ENCODE measurements at places on chromosomes 7 and 10.

- no peak for DNase-seq
Observed at GRCh38 chr10:106500041-106500924, 664.2 kb downstream of the SORCS1 start.

- DNase-seq, result no peak
Observed at GRCh38 chr7:268991-269390, 21.0 kb upstream of the FOXL3 start.

DNA sequence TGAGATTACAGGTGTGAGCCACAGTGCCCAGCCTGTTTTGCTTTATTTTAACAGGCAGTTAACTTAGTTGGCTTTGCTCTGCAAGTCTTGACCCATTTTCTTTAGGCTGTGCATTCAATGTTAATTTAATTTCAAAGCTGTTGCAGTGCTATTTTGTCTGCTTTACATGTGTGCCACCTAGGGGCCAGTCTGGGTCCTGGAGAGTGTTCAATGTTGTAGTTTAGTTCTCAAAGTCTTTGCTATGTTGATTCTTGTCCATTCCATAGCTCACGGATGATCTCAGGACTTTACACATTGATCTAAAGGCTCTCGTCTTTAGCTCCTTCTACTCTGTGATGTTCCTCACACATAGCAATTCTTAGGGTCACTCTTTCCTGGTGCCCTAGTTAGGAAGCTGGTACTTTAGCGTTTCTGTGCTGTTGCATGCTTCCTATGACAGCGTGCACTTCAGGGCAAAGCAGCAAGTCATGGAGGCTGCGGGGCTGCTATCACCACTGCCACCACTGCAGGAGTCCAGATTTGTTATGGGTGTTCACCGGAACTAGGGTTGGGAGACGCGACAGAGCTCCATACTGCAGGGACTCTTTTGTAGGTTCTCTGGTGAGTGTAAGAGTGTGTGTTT lies 16.4 kb upstream of the ABCA13 start:
- DNase-seq, result no peak

DNA sequence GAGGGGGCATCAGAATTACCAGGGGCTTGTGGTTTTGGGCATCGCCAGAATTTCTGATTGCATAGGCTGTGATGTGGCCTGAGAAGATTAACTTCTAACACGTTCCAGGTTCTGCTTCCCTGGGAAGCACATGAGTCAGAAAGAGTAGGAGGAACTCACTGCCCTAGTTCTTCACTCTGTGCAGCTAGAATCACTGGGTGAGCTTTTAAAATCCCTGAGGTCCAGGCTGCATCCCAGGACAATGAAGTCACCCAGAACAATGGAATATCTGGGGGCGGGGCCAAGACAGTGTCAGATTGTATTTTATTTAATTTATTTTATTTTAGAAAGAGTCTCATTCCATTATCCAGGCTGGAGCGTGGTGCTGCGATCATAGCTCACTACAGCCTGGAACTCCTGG lies 636.5 kb downstream of the CALN1 start:
- DNase-seq, result no peak
